Fibroblast of skin of right quadriceps (primary cell): ENCODE measurements at places on chromosomes 7 and 10.

DNA sequence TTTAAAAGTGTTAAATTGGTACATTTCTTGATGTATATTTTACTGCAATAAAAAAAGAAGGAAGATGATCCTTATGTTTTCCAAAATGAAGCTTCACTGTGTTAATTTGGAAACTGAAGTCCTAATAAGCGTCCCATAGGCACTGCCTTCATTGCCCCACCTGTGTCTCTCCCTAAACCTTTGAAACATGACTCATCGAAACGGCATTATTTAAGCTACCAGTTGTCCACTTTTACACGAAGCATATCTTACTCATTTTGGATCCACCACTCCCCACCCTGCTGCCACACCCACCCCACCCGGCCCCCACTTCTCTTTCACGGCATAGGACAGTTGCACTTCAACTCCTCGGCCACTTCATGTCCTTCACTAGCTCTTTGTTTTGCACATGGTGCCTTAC, 85.5 kb downstream of the KIAA1549 start:
- no peak for DNase-seq

DNA sequence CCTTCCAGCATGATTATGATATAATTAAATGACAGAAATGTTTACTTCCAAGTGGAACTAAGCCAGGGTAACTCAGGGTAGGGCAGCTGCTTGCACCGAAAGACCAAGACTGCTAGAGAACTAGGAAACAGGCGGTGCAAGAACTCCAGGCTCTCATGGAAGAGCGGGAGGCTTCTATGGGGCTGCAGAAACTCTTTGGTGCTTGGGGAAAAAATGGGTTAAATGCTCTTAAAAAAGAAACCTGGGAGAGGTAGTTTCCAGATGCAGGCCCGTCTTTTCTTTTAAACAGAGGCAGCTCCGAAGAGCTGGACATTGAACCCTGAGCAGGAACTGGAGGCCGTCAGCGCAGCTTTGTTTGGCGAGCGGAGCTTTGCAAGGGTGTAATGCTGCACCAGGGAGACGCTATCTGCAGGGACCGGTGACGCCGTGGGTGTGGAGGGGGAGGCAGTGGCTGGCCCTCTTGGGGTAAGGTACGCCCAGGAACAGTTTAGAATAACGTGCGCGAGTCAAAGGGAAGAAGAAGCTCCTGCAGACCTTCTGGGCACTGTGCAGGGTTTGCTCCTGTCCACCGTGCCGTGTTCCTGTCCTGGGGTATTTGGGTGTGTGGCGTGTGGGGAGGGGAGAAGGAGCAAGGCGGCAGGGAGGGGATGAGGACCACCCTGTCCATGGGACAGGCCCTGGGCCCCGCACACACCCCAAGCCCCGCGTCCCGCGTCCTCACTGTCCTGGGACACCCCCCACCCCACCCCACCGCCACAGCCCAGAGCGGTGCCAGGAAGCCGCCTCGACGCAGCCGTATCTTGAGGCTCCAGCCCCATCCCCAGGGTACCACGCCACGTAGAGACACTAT, 59.0 kb downstream of the EGFR start:
- no peak for DNase-seq

GRCh38 chr7:157898802-157899505, 562.1 kb downstream of the DNAJB6 start:
- DNase-seq, result no peak

DNA sequence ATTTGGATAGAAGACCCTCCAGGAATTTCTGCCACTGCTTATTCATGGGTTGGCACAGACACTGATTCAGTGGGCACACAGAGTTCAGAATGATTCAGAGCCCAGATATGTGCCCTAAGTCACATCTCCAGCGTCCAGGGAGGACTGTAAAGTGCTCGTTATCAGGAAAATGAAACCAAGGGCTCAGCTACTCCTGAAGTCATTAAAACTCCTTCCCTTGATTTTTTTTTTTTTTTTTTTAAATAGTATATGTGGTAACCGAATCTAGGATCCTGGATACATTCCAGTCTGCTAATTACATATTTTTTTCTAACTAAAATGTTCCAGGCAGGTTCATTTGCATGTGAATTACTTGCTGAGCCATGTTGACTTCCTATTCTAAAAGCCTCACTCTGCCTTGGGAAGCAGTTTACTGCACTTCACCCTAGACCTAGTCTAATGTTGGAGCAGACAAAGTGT, 34.7 kb downstream of the MET start:
- DNase-seq, result peak; percentile 40

GRCh38 chr10:123967626-123968243, 76.1 kb upstream of the CPXM2 start:
- peak; percentile 50 for DNase-seq
